ENCODE measurements at places on chromosomes 6 and 20.

DNA sequence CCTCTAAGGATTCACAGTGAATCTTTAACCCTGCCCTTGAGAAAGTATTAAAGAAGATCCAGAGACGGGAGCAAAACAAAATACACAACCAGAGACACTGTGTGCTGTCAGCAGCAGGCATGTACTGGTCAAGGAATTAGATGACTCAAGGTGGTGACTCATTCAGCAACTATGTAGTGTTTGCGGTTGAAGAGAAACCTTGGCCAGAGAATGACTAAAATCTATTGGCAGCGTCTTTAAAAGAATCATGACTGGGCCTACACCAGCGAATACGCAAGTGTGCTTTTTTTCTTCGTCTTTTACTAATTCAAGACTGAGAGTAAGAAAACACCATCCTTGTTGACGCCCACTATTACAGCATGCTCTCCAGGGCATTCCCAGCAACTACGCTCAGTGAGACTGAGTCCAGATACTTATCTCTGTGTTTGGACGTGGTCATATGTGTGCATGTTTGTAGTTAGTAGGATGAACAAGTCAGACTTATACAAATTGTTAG, 72.4 kb upstream of the BACH2 start:
- no peak for DNase-seq

GRCh38 chr6:5679270-5679669, 327.5 kb downstream of the NRN1 start:
- no peak for DNase-seq

- no peak for DNase-seq
Observed at GRCh38 chr6:11258260-11259237, 26.1 kb upstream of the NEDD9 start.

- no peak for DNase-seq
Observed at GRCh38 chr20:45344168-45344860, 3.9 kb downstream of the SDC4 start.

DNA sequence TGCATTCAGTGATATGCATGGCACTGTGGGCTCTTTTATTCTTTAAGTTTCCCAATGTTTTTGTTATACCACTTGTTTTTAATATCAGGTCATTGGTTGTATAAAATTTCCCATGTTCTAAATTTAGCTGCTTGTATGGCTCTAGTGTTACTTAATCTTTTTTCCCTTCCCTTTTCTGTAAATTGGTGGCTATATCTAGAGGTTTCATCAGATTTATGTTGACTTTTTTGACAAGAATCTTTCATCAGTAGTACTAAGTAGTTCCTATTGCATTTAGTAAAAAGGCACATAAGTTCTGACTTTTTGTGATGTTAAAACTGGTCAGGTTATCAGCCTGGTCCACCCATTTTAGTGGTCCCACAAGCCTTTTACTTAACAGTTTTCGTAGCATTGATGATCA, 51.1 kb downstream of the MMS22L start:
- no peak for DNase-seq

DNA sequence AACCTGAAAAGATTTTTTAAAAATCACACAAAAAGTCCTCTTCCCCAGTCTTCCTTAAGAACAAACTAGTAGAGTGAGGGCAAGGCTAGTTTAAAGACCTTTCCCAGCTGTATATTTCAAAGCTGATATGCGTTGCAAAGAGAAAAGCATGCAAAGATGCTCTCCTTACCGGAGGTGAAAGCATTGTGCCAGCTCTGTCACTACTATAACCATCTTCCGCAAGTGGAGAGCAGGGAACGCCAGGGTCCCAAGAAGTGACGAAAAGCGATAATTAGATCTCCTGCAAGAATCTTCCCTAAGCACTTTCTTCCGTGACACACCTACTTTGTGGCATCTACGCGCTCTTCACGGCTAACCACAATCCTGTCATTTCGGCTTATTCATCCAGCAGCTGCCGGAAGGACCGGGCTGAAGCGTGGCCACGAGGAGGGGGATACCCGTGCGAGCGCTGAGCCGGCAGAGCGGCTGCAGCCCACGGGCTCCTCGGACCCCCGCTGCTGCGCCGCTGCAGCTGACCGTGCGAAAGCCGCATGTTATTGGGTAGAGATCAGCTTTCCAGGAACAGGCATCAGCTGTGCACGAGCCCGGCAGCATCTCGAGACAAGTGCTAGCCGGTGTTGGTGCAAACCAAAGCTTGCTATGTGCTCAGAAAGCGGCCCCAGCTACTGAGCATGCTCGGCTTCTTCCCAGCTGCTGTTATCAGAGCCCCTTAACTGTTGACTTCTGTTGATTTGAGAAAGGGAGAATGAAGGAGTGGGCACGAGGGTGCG, 57.2 kb upstream of the ARHGAP18 start:
- peak; percentile 42 for DNase-seq

GRCh38 chr6:73560853-73561407, 40.1 kb upstream of the EEF1A1 start:
- no peak for DNase-seq

DNA sequence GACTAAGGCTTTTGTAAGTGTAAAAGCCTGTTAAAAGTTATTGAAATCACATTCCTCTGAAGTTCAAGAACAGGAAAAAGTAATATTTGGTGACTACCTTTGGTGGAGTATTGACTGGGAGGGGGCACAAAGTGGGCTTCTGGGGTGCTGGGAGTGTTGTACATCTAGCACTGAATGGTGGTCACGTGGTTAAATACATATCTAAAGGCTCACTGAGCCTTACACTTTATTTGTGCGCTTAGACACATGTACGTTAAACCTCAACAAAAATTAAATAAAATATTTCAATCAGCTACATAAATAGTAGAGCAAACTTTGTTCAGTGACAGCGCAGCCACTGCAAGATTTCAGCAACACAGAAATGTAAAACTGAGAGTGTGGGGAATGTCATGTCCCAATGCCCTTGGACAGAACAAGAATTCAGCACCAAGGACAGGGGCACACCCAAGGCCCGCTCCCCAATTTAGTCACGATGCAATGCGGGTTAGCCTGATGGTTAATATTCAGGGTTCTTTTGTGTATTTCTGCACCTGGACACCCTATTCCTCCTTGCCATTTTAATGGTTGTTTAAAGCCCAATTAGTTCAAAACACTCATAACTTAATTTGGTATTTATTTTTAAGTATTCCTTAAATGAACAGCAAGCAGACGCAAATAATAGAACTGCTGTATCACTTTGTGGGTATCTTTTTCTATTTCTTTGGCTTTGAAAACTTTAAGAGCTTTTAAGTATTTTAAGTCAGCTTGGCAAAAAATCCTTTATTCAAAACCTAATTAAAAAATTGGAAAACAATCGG, 37.4 kb downstream of the ANGPT4 start:
- DNase-seq: no peak

DNA sequence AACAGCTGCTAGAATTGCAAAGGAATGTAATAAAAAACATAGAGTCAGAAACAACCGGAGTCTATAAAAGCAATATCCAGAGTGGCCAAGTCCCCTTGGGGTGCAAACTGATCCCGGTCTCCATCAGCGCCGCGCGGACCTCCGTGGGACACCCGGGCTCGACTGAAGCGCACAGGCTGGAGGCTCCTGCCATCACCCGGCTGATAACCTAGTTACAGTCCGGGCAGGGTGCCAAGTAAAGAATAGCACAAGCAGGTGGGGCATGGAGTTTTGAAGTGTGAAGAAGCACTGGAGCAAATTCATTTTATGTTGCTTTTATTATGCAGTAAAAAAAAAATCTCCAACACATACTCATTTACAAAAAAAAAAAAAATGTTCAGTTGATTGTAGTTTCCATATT, 205.1 kb upstream of the GMDS start:
- peak; percentile 61 for DNase-seq

GRCh38 chr20:37928996-37929682, 26.2 kb downstream of the VSTM2L start:
- no peak for DNase-seq

DNA sequence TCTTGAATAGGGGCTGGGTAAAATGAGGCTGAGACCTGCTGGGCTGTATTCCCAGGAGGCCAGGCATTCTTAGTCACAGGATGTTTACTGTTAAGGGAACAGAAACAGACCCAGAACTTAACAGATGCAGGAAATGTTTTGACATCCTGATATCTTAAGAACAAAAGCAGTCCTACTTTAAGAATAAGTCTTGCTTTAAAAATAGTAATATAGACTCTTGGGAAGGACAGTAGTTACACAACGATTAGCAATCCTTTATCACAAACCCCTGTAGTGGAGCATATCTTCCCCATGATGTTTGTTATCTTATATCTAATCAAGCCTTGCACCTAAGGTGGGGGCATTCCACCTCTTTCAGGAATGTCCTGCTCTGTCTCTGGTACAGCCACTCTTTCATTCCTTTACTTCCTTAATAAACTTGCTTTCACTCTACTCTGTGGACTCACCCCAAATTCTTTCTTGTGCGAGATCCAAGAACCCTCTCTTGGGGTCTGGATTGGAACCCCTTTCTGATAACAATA, 493.7 kb upstream of the SULF2 start:
- DNase-seq: no peak

DNA sequence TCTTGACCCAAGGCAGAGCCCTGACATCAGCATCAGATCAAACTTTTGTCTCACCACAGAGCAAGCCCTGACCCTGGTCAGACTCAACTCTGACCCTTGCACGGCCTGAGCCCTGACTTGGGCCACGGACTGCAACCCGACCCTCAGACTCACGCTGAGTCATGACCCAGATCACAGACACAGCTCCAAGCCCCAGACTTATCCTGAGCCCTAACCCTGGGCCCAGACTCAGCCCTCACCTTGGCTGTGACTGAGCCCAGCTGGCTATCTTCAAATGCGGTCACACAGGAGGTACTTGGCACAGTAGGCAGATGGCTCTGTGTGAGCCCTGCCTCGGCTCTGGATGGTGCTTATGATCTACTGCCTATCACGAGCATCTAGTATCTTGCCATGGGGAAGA, 602.3 kb downstream of the PTPRT start:
- no peak for DNase-seq

DNA sequence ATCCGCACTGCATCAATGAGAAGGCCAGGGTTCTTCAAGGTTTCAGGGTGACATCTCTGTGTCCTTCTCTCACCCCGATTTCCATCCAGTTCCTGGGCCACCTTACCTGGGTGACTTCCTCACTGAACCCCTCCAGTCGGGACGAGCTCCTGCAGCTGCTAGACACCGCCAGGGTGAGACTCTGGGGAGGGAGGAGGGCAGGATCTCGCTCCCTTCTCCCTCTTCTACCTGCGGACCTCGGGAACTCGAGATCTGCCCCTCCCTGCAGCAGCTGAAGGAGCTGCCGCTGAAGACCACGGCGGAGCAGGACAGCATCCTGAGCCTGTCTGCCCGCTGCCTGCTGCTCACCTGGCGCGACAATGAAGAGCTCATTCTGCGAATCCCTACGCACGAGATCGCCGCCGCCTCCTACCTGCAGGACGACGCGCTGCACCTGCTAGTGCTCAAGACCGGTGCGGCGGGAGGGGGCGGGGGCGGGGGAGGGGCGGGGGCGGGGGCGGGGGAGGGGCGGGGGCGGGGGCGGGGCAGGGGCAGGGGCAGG, 7.5 kb downstream of the CCM2L start:
- peak; percentile 85 for DNase-seq

DNA sequence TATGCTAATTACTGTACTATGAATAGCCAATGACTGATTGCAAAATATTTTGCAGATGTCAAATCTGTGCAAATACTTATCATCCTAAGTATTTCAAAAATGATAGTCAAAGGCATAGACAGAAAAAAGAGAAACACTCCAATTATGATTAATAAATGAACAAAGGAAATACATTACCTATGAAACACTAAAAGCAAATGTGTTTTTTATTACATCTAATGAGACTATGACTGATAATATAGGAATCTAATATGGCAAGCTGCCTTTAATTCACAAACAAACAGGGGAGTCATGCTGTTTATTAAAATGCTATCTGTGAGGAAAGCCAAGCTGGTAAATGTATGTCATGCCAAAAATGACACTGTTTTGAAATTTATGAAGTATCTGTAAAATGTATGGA, 713.2 kb upstream of the NRSN1 start:
- no peak for DNase-seq

- no peak for DNase-seq
Observed at GRCh38 chr6:7486951-7487350, 54.5 kb upstream of the DSP start.

DNA sequence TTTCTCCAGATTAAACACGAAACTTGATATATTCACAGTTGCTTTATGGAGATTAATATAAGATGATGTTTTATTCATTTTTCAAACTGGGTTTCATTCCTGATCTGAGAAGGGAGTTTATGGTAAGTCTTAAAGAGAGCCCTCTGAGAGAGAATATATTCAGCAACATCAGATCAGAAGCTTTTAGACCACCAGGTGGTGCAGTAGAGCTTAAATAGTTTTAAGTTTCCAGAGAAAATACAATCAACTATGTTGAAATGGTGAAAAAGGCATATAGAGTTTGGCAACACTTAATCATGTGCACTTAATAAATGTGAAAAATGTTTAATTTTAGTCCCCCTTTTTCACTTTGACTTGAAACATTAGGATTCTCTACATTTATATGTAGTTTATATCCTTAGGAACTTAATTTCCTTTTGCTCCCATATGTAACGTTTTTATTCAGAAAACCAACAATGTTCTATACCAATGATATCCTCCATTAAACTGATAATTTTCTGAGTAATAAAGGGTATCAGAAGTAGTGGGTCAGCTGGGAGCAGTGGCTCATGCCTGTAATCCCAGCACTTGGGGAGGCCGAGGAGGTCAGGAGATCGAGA, 86.4 kb upstream of the CLDN20 start:
- peak; percentile 55 for DNase-seq

GRCh38 chr20:53405139-53405538, 188.5 kb downstream of the ZNF217 start:
- no peak for DNase-seq

DNA sequence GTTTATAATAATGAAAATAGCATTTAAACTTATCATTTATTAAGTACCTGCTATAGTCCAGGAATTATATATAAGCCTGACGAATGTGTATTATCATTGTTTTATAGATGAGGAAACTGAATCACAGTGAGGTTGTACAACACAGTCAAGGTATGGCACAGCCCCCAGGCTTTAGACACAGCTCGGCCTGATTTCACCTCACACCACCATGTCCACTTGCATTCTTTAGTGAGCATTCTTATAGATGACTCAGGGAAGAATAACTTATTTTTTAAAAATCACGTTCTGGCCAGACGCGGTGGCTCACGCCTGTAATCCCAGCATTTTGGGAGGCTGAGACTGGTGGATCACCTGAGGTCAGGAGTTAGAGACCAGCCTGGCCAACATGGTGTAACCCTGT, 289.0 kb downstream of the SYNE1 start:
- no peak for DNase-seq

- no peak for DNase-seq
Observed at GRCh38 chr6:150510576-150510975, 89.1 kb upstream of the PLEKHG1 start.

All from NCI-H774 (cell line).